ENCODE measurements at places on chromosomes 11 and 22. TPM values are rescaled to one million over a fixed set of nuclear protein-coding genes. Genes with fewer than 3 reads are reported as not detected.

GRCh38 chr11:129260750-129261149, 68.6 kb upstream of the ARHGAP32 start:
- H3K4me1 ChIP-seq = peaks cover 7% of the 10 kb centered on the region
- no peaks in the 10 kb centered on the region for H3K27me3 ChIP-seq
- no peak for DNase-seq

The SCUBE2 gene
- total RNA-seq = 7.5 TPM

- H3K27me3 ChIP-seq = no peaks in the 10 kb centered on the region
- no peaks in the 10 kb centered on the region for H3K36me3 ChIP-seq
- DNase-seq = no peak
- H3K27ac ChIP-seq = no peak overlapping the region
- H3K4me1 ChIP-seq = no peaks in the 10 kb centered on the region
Observed at GRCh38 chr11:36719358-36720107, 121.5 kb upstream of the RAG2 start.

DNA sequence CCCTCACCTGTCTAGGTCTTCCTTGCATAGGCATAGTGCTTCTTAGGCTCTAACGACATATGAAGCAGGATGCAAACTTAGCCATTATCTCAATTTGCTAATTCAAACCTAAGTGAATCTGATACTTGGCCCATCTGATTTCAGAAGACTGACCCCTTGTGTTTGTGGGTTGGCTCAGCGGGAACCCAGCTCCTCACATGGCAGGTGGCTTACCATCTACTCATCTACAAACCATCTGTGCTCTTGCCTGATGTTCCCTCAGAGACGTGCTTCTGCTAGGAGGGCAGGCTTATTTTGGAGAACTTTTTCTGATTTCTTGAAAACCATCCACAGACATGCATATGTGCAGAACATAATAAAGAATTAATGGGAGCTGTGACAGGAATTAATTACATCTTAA, 15.2 kb downstream of the ELMOD1 start:
- H3K4me3 ChIP-seq = no peak overlapping the region
- DNase-seq = no peak
- H3K36me3 ChIP-seq = no peaks in the 10 kb centered on the region
- H3K27me3 ChIP-seq = peaks cover 24% of the 10 kb centered on the region
- no peaks in the 10 kb centered on the region for H3K4me1 ChIP-seq

The NRGN gene
- total RNA-seq = not detected

- no peaks in the 10 kb centered on the region for H3K36me3 ChIP-seq
- no peaks in the 10 kb centered on the region for H3K27me3 ChIP-seq
- no peak overlapping the region for H3K4me3 ChIP-seq
- DNase-seq = no peak
- H3K4me1 ChIP-seq = no peaks in the 10 kb centered on the region
Observed at GRCh38 chr11:42960521-42961088, 351.2 kb upstream of the API5 start.

GRCh38 chr11:8242499-8243280, 21.0 kb downstream of the LMO1 start:
- H3K27ac ChIP-seq = no peak overlapping the region
- H3K36me3 ChIP-seq = no peaks in the 10 kb centered on the region
- no peak overlapping the region for H3K4me3 ChIP-seq
- H3K27me3 ChIP-seq = no peaks in the 10 kb centered on the region

All from transverse colon (tissue), 4 donors.